ENCODE measurements at places on chromosomes 12 and 14. TPM values are rescaled to one million over a fixed set of nuclear protein-coding genes. Genes with fewer than 3 reads are reported as not detected.

- no peak for DNase-seq
Measured at GRCh38 chr14:26594148-26594547, 3.7 kb downstream of the NOVA1 start.

DNA sequence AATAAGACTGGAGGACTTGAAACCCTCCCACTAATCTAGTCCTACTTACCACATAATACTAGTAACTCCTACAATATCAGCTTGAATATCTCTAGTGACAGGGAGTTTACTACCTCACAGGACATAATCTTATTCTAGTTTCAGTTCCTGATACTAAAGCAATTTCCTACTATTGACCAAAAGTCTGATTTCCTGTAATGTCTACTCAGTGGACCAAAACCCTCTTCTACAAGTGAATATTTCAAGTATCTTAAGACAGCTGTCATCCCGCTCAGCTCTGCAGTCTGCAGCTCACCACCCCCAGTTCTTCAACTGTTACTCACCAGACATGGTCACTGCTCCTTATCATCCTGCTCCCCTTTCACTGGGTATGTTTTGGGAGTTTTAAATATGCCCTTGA lies 70.8 kb upstream of the TMCC3 start:
- DNase-seq, result no peak

DNA sequence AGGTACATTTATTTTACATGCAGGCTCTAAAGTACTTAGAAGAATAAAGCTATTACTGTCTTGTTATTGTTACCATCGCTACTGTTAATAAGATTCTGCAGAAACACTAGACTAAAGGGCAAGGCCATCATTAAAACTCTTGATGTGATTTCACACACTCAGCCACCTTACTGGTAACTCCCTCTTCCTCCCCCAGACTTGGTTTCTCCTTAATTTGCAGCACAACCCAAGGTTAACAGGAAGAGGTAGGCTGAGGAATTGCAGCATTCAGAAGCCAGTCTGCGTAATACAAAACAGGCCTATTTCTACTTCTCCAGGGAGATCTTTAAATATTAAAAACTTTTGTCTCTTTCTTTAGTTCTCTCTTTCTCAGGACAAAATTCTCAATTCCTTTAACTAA lies 210.3 kb downstream of the BTG1 start:
- DNase-seq, result no peak

DNA sequence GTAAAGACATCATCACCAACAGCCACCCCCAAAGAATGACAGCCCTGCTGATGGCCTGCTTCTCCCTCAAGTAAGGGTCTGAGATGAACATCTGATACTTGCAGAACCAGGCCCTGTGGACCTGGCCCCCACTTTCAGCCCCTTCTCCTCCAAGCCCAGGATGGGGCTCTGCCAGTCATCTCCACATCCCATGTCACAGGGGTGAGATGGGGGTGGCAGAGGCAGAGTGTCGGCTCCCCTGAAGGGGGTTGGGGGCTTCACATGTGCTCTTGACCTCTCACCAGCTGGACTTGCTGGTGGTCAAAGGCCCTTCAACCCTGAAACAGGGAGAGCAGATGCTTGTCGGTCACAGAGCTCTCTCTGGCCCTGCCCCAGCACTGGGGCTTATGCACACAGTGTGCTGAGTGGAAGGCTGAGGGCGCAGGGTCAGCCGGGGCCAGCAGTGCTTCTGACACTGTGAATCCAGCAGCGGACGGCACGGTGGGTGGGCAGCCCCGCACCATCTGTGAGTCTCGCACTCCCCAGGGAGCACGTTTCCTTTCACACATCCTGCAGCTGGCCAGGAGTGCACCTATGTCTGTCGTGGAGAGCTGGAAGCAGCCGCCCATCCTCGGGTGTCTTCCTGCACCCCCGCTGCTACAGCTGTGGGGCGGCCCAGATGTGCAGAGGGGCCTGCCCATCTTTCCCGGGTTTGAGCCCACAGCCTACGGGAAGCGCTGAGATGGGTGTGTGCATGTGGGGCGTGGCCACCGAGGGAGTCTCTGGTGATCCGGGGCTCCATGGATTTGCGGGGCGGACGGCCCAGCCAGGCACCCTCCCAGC lies 94.3 kb downstream of the ADGRD1 start:
- no peak for DNase-seq

- DNase-seq, result no peak
Measured at GRCh38 chr14:27546111-27546510, 948.3 kb upstream of the NOVA1 start.

GRCh38 chr12:14923944-14924343 lies 14.4 kb downstream of the ERP27 start:
- no peak for DNase-seq

Gene VCPKMT
- 5.8 TPM for total RNA-seq

Gene GSC
- 1.7 TPM for total RNA-seq

Gene TAC3
- total RNA-seq, result not detected

Measured in mesenteric fat pad (tissue), 1 donor.